ENCODE measurements at places on chromosomes 2 and 18.

DNA sequence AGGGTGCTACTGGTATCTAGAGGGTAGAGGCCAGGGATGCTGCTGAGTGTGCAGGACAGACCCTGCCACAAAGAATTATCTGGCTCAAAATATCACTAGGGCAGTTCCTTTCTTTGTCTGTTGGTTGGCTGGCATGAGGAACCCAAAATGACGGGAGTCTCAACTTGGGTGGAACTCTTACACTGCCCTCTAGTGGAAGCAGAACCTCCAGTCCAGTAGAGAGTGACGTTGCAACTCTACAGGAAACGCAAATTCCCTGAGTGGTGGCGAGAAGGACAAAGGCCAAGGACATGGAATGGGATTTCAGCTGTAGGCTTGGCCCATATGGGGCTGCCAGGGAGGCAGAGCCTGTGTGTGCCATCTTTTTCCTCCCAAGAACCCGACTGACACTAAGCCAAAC is 47.1 kb downstream of the COPS8 start:
- no peak for DNase-seq

GRCh38 chr2:228866781-228867180 is 404.3 kb downstream of the PID1 start:
- DNase-seq: no peak

- DNase-seq: no peak
Observed at GRCh38 chr2:199485732-199486335, 28.1 kb upstream of the SATB2 start.

DNA sequence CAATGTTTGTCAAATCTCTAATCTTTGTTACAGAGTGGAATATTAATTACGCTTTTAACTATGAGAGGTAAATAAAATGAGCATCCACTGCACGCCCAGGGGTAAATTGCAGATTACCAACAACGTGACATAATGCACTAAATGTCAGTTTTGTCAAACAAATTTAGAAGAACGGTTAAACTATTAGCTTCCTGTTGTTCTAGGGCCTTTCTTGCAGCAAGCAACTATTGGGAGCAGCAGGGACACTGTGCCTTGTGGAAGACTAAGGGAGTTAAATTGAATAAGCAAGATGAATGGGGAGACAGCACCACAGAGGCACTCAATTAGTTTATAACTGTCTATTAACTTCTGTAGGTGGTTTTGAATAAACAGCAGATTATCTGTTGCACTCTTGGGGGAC is 391.0 kb upstream of the RAB12 start:
- no peak for DNase-seq

DNA sequence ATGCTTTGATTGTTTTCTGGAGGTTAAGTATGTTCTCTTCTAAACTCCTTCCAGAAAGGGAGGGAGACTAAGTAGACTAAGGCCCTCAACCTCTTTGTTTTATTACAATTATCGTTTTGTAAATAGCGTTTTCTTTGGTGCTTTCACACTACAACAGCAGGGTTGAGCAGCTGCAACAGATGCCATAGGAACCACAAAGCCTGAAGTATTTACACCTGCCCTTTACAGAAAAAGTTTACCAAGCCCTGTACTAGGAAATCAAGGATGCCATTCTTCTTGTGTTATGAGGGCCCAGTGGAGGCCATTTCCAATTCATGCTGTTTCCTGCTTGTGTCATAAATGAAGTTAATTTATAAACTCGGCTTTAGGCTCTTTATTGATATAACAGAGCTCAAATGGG is 914.8 kb downstream of the DCDC2C start:
- no peak for DNase-seq

GRCh38 chr2:97757062-97757461 is 43.7 kb downstream of the ZAP70 start:
- DNase-seq: no peak

DNA sequence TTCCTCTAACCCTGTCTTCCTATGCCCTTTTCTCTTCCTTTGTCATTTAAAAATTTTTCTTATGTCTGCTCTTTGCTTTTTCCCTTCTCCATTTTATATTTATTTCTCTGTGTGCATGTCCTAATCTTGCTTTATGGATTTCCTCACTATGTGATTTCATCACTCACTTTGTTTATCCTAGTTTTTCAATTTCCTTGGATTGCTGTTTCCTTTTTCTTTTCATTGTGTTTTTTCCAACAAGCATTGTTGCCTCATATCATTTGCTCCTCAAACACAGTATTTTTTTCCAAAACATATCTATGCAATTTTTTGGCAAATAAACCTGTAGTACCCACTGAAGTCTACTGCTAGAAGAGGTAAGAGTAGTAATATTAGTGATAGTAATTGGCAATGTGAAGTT is 67.4 kb upstream of the PNPT1 start:
- no peak for DNase-seq

GRCh38 chr2:16225545-16225944 is 285.2 kb downstream of the MYCN start:
- no peak for DNase-seq

- DNase-seq: peak; percentile 4
Observed at GRCh38 chr2:160493227-160494028, at the start of gene RBMS1. TSS of gene RBMS1 (minus strand) at chr2:160493807. CDS start at chr2:160493363, 444 bp downstream.

DNA sequence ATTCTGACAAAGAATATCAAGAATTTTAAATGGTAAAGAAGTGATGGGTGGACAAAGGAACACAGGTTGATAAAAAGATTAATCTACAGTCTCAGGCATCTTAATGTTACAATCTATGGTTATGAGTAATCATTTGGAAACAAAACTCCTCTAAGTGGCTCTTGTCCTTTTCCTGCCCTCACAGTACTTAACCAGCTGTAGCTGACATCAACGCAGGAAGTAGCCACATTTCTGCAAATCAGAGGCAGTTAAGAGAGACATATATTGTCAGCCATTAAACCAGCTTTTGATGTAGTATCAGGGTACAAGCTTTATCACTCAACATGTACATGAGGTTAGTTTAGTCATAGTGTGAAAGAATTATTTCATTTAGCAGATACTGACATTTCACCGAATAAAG is 244.6 kb downstream of the NR4A2 start:
- peak; percentile 1 for DNase-seq

GRCh38 chr18:21894619-21895367 is 154.2 kb downstream of the MIB1 start:
- no peak for DNase-seq

- DNase-seq: no peak
Observed at GRCh38 chr2:176165370-176166050, 8.4 kb downstream of the HOXD3 start.

All from GM06990 (cell line).